ENCODE measurements at places on chromosomes 4 and X.

DNA sequence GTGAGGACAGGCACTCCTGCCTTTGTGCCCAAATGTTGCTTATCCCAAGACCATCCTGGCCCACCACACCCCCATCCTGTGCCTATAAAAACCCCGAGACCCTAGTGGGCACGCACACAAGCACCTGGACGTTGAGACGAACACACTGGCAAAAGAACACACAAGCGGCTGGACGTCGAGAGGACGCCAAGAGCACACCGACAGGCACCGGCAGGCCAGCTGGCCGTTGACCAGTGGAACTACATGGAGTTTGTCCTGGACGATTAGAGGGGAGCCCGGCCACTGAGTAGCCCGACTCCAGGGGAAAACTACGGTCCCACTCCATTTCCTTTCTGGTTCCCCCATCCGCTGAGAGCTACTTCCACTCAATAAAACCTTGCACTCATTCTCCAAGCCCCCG, 301.7 kb downstream of the PCDH10 start:
- DNase-seq, result no peak

GRCh38 chrX:119996600-119997524, 53.3 kb upstream of the NKAP start:
- DNase-seq, result no peak

GRCh38 chr4:8355306-8355705, 85.2 kb downstream of the ACOX3 start:
- DNase-seq, result no peak

- no peak for DNase-seq
Measured at GRCh38 chrX:105191878-105192277, 28.6 kb downstream of the TEX13A start.

- no peak for DNase-seq
Measured at GRCh38 chr4:189809839-189810238, 130.8 kb upstream of the FRG1 start.

DNA sequence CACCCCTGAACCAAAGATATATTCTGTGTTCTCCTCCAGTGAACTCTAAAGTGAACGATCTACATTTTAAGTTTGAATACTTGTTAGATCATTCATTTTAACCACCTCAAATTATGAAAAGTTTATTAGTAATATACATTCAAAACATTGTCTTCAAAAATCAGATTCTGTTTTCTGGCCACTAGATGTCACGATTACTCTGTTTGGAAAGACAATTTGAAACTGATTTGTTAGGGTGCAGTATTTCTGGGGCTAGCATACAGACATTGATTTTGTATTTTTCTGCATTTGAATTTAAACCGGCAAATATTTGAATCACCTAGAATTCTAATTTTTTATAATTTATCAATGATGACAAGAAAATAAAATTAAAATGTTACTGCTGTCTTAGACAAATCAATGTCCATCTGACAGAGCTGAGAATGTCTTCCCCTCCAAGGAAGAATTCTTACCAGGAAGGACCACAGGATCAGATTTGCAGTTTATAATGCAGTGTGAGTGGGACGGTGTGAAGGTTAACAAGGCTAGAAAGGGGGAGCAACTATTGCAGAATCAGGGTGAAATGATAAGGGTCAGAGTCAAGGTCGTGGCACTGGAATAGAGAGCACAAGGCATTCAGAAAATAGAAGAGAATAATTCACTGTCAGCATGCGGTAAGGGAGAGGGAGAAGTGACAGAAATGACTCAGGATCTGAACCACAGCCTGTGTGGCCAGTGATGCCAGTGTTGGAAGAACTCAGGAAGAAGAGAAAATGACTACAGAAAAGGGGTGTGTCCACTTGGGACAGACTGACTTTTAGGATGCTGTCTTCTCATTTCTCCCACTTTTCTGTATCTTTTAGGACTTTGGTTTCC, 91.6 kb downstream of the ANXA10 start:
- no peak for DNase-seq

DNA sequence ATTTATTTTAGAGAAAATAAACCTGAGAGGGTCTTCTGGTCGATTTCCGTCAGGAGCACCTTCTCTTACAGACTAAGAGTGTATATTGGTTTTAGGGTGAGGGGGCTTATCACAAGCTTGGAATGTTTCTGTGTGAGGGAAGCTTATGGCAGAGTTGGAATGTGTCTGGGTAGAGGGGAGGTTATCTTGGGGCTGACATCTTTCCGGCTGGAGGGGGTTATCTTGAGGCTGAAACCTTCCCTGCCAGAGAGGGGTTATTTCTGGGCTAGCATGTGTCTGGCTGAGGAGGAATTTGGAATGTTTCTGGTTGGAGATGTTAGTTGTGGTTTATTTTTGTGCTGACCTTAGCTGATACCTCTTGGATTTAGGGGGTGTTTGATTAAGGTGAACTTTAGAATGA, 1312.1 kb downstream of the ADGRL3 start:
- no peak for DNase-seq

DNA sequence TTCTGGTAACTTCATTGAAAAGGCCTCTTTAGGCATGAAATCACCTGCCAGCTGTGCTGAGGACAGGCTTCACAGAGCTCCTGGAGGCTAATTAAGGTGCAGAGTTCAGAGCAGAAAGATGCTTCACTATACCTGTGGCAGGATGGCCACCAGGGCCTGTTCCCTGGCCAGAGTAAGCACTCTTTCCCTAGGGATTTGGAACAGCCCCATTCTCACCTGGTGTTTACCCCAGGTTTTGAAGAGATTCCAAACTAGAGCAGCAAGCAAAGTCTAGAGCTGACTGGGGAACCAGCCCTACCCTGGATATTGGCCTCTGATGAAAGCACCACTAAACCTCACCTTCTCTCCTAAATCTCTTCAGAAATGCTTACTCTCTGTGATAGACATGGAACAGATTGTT, 148.8 kb downstream of the PDE5A start:
- no peak for DNase-seq

GRCh38 chr4:87052615-87053014, 117.8 kb downstream of the AFF1 start:
- DNase-seq, result no peak

DNA sequence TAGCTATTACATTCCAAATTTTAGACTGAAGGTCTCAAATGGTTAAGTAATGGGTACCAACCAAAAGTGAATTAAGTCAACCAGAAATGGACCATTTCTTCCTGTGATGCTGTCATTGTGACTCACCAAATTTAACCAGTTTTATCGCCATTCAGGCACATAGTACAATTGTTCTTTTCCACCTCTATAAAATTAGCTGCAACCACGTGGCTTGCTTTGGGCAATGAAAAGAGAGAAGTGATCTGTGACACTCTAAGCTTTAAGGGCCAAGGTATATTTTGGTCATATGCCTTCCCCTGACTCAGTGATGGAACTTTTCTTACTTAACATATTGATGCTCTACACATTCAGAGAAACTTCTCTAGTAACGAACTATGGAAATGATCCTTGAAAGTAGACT, 20.3 kb upstream of the PHF8 start:
- no peak for DNase-seq

GRCh38 chrX:42020225-42020624, 96.9 kb upstream of the CASK start:
- no peak for DNase-seq

DNA sequence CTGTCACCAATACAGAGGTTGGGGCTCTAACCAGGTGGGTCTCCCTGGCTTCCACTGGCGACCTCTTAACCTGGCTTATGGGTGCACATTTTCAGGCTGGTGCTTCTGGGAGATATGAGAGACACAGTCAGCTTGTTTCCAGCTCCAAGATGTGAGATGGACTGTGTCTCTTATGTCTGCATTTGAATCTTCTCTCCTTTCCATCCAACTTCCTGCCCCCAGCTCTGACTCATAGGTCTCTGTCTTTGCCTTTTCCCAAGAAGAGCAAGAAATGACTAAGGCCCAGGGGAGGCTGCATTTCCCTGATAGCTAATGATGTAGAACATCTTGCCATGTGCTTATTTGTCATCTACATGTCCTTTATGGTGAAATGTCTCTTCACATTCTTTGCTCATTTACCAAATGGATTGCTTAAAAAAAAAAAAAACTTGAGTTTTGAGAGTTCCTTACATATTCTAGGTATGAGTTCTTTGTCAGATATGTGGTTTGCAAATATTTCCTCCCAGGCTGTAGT, 3.2 kb upstream of the UXT start:
- DNase-seq, result peak; percentile 95

DNA sequence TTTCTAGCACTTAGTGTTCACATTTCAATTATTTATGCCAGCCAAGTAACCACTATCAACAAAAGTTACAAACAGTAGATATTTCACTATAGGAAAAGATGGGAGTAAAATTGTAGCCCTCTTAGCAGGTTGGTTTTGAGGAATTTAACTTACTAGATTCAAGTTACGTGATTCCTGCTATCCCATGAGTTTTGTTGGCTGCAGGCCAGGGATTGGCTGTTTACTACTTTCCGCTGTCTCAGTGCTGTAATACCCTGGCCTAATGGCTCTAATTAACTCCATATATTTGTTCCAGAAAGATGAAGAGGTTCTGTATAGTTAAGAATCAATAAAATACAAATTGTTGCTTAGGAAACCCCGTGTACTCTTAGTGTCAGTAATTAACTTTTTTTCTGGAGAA, 55.5 kb upstream of the MAGED1 start:
- no peak for DNase-seq

DNA sequence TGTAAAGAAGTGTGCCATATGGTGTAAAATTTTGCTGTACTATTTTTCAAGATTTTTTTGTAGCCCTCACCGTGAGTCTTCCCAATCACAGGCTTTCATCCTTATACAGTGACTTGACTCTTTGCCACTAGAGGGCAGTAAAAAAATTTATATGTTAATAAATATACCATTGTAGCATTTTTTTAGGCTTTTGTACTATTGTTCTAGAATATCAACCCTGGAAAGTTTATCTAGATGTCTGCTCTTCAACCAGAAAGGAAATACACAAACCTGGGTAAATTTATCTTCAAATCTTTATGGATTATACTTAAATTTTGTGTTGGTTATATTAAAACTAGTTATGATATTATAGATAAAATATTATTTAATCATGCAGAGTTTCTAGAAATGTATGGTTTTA, 235.3 kb downstream of the TENM3 start:
- DNase-seq, result peak; percentile 5

DNA sequence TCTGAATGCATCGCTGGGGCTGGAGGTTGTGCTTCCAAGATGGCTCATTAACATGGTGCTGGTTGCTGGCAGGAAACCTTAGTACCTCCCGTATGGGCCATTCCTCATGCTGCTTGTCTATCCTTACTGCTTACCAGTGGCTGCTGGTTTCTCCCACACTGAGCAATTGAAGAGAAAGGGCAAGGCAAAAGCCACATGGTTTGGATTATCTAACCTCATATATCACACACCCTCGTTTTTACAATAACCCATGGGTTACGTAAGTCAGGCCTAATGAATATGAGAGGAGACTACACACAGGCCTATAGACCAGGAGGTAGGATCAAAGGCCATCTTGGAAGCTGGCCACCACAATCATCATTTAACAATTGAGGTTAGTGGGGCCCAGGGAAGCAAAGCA, 141.8 kb upstream of the EDNRA start:
- DNase-seq, result no peak
